Fibroblast of skin of scalp (primary cell): ENCODE measurements at places on chromosomes 7 and 10.

DNA sequence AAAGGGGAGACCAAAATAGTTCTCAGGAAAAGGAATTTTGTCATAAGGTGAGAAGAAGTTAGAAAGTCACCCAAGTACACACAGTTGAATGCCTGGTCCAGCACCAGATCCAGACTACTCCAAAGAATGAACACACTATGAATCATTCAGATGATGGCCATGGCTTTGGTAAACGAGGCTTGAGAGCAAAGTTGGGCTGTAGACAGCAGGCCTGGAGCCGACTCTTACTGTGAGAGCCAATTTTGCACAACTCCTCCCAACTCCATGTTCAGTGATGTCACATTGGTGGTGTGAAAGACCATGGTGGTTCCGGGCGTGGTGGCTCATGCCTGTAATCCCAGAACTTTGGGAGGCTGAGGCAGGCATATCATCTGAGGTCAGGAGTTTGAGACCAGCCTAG is 131.6 kb downstream of the PKD1L1 start:
- peak; percentile 56 for DNase-seq

DNA sequence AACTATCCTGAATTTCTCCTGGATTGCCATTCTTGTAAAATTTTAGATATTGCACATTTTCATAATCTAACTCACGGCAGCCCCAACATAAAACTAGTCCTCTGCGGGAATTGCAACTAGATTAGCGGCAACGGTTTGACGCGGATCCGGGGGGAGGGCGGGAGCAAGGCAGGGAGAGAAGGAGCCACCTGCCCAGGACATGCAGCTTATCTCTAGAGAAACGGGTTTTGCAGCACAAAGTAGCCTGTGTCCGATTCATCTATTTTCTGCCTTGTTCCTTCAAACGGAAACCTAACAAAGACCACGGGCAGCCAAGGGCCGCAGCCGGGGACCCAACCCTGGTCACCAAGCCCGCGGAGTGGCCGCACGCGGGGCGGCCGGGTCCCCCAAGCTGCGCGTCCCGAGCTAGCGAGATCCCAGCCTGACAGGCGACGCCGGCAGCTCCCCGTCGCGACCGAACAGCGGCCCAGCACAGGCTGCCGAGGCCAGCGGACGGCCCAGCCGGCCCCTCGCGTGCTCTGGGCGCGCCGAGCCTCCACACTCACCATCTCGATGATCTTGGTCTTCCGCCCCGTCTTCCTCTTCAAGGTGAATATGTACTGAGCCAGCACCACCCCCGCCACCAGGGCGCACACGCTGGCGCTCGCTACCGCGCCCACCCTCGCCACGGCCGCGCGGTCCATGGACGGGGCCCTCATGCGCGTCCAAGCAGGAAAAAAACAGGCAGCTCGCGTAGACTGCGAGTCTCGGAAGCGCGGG is at the start of gene NT5C3A:
TSS of gene NT5C3A (minus strand) at position 754 of the 759 bp plus-strand sequence. CDS start at position 683, 71 bp downstream.
- peak; percentile 4 for DNase-seq

DNA sequence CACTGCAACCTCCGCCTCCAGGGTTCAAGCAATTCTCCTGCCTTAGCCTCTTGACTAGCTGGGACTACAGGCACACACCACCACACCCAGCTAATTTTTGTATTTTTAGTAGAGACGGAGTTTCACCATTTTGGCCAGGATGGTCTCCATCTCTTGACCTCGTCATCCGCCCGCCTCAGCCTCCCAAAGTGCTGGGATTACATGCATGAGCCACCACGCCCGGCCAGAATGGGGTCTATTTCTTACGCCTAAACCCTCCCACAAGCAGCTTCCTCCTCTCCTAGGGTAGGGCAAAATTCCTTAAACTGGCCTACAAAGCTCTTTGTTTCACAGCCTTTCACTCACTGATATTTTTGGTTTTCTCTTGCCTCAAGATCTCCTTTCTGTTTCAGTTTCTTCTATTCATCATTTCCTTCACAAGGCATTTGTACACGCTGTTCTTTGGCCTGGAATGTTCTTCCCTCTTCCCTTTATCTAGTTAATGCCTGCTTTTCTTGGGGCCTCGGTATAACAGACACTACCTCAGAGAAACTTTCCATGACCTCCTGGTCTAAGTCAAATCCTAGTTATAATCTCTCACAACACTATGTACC is 6.7 kb downstream of the CPEB3 start:
- DNase-seq: no peak

GRCh38 chr10:114403541-114404161 is 651 bp downstream of the AFAP1L2 start:
- DNase-seq: no peak

DNA sequence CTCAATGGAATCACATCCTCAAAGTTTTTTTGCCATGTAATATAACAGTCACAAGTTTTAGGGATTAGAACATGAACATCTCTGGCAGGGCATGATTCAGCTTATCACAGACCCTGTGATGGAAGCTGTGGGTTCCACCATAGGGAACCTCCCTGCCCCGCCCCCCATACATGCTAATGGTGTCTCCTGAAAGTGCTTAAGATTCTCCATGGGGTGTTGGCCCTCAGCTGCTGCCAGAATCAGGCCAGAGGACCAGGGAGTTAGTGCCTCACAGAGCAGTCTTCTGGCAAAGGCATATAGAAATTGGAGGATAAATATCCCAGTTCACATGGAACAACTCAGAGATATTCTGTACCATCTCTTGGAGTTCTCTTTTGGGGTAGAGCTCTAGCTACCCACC is 119.4 kb downstream of the RAB11FIP2 start:
- no peak for DNase-seq

GRCh38 chr7:46939089-46939488 is 642.8 kb downstream of the TNS3 start:
- no peak for DNase-seq

DNA sequence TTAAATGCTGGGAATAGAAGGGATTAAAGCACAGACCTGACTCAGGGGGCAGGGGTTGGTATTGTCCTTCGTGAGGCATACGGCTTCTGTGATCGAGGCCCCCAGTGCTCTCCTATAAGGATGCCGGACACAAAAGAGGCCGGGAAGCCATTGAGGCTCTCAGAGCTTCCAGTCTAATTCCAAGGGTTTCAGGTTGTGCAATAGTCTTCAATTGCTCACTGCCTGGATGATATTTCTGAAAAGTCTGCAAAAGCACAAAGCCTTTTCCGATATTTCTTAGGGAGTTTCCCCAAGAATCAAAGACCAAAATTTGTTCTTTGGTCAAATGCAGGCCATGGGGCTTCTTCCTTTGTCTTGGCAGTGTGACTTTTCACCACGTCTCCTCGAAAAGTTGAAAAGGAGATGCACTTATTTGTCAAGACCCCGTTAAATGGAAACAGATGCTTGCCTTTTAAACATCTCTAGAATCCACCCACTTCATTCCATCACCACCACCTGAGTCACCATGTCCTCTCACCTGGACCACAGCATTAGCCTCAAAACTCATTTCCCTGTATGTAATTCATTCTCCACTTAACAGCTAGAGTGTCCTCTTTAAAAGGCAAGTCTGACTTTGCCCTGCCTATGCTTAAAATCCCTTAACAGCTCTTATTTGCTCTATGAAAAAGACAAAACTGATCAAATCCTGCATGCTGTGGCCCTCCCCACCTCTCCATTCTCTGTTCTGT is 134.8 kb upstream of the NAMPT start:
- DNase-seq: no peak
